ENCODE measurements at places on chromosomes 6 and 20.

DNA sequence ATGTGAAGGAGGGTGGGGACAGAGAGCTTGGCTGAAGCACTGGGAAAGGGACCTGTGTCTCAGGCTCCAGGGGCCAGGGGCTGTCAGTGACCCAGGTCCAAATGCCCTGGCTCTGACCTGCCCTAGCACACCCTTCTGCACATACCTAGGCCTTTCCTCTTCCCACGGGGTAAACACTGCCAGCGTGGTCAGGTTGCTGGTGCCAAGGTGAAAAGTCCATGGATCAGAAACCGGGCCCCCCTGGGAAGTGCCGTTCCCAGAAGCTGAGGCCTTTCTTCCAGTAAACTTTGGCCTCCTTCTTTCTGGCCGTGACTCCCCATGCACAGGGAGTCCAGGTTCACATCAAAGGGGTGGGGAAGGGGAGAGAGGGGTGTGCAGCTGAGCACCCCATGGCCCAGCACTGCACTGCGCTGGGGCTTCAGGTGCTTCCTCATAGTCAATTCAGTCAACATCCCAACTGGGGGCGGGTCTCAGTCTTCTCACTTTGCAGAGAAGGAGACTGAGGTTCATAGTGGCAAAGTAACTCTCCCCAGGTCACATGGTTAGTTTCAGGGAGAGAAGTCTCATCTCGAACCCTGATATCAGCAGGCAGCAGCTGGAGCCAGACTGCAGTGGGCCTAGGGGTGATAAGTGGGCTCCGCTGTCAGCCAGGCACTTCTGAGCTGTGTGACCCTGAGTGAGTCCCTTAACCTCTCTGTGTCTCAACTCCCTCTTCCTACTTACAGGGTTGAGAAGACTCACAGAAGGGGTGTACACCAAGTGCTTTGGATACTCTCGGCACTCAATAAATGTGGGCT lies 17.0 kb downstream of the PCK1 start:
- no peak for DNase-seq

GRCh38 chr20:4720977-4721349 lies 746 bp upstream of the PRND start:
- no peak for DNase-seq

DNA sequence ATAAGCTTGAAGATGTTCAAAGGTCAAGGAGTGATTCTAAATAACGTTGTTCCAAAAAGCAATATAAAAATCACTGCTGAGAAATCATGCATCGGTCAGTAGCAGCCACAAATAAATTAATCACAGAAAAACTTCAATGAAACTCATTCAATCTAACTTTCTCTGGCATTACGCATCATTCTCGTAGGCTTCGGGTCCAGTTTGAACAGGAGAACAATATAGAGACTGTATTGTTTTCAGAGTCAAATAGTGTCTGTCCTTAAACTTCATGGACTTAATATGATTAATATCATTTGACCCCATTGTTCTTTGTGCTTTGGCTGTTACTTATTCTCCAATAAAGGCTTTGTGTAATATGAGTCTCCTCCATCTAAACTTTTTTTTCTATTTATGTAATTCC lies 200.4 kb downstream of the C6orf118 start:
- DNase-seq = no peak

GRCh38 chr6:166862978-166863530 lies 93.3 kb downstream of the RNASET2 start:
- DNase-seq = no peak
